ENCODE measurements at places on chromosomes 12 and 14.

DNA sequence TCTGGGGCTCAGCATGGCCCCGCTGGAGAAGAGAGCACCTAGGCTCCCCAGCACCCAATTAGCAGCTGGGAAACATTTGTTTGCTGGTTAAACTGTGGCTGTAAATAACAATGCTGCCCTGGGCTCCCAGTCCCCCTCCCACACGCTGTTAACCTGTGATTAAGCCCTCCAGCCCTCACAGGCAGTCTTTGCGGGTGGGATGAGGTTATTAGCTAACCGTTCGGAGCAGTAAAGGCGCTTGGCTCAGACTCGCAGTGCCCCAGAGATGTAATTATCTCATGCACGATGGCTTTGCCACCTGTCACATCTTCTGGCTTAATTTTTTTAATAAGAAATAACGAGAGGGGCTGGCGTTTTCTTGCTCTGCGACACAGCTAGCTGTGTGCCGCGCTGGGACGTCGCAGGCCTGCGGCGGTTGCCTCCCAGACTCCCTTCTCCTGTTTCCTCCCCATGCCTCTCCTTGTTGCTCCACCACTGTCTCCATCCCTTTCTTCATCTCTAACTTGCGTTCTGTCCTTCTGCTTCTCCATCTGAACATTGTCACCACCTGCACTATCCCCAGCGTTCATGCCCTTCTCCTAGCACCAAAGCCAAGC lies 239.2 kb upstream of the FKBP4 start:
- no peak for DNase-seq

- no peak for DNase-seq
Measured at GRCh38 chr12:132475304-132476037, 14.5 kb upstream of the FBRSL1 start.

DNA sequence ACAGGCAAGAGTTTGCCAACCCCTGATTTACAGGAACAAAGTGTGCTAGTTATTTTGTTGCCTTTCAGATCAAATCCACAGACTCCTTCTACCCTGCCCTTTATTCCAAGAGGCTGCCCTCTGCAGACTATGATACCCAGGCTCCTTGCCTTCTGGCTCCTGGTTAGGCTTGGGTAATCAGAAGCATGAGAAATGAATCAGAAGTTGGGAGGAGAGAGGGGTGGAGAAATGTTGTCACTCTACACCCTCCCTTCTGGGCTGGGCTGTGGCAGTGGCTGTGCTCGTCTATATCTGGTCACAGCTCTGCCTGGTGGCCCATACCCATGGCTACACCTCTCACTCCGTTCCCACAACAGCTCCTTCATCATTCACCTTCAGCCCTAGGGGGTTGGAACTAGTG lies 204.6 kb upstream of the PLXNC1 start:
- no peak for DNase-seq

DNA sequence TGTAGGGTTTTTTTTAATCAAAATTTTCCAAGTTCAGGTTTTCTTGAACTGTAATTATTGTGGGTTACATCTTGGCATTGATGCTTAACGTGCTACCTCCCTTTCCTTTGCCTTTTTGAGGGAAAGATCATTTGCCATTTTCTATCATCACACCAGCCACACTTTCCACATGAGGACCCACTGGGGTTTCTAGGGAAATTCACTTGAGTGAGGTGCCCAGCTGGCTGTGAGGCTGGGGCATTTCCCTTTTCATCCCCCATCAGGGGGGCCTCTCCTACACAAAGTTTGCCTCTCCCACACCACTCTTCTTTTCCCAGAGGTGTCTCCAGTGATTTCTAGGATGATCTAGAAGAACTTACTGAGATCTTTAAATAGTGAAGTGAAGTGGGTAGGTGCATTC lies 335.7 kb downstream of the BMP4 start:
- no peak for DNase-seq

- no peak for DNase-seq
Measured at GRCh38 chr12:3326850-3327780, 163.9 kb upstream of the PRMT8 start.

- no peak for DNase-seq
Measured at GRCh38 chr12:55997535-55997859, 421 bp downstream of the SUOX start.

DNA sequence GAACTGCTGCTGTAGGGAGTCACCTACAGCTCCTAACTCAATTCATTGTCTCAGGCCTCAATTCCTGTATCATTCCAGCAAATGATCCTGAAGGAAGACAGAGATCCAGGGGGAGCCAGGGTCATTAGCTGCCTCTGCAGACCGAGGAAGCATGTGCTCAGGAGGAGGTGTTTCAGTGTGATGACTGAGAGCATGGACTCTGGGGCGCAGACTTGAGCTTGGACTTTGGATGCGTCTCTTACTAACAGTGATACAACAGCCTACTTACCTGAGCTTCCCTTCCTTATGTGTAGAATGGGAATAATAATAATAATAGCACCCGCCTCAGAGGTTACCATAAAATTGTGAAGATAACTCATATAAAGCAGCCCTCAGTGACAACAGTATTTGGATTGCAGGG lies 92.0 kb upstream of the USP44 start:
- DNase-seq, result no peak

DNA sequence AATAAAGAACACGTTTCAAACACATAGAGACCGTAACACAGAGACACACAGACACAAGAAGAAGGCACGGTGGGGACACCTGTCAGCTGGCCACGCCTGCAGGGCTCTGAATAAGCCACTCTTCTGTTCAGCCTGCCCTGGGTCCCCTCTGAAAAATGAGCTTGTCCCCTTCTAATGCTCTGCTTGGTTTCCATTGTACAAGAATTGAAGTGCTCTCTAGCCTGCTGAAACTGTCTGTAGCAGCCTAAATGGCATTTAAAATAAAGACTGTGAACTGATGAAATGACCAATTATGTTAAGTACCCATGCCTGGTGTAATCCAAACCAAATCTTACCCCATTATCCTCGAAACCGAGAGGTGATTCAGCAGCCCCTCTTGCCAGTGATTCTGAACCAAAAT lies 139.8 kb downstream of the FOXN3 start:
- DNase-seq, result no peak

- DNase-seq, result no peak
Measured at GRCh38 chr12:105235281-105235731, 668 bp downstream of the APPL2 start.

DNA sequence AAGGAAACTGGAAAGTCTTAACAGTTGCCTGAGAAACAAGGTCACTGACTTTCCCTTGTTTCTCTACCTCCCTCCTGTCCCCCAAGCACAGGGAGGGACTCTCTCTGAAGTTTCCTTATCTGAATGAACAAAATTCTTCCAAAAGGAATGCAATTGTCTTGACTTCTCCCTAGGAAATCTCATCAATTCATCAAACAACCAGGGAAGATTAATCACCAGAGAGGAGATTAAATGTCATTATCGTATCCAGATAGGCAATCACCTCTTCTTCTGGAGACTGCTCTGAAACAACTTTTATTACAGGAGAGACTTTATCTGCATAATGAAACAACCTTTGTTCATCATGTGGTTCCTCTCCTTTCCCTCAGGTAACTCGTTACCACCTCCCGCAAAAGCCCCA lies 431.4 kb downstream of the SLC16A7 start:
- DNase-seq, result no peak

- DNase-seq, result no peak
Measured at GRCh38 chr12:93358821-93359220, 18.9 kb upstream of the NUDT4 start.

- DNase-seq, result no peak
Measured at GRCh38 chr12:77767335-77767734, 63.4 kb upstream of the NAV3 start.

- DNase-seq, result no peak
Measured at GRCh38 chr12:112932485-112933128, 5.7 kb upstream of the OAS3 start.

GRCh38 chr12:31322801-31323207 lies 3.1 kb downstream of the SINHCAF start:
- DNase-seq, result no peak

DNA sequence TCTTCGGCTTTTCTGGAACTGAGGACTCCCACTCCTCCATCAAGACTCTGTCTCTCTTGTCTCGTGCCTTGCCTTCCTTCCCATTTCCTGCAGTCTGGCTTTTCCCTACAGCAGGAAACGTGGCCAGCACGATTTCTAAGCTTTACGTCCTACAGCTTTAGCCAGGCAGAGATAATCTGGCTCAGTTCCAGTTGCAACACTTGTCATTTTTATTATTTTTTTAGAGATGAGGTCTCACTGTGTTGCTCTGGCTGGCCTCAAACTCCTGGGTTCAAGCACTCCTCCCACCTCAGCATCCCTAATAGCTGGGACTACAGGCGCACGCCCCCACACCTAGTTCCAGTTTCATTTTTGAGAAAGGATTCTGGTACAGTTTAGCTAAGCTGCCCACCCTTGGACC lies 19.9 kb downstream of the CALM1 start:
- DNase-seq, result no peak

GRCh38 chr12:110109037-110109836 lies 14.9 kb upstream of the IFT81 start:
- no peak for DNase-seq

Data from stimulated activated CD4-positive, alpha-beta T cell treated with anti-CD3 and anti-CD28 coated beads, Interleukin-1b, Interleukin-23, amount 100 ng/mL, for 1 hour (primary cell).